NCI-H2107 (cell line): ENCODE measurements at places on chromosomes 11 and 22.
A peak's percentile ranks its signal among the peaks of the same experiment; 100 is the strongest.

DNA sequence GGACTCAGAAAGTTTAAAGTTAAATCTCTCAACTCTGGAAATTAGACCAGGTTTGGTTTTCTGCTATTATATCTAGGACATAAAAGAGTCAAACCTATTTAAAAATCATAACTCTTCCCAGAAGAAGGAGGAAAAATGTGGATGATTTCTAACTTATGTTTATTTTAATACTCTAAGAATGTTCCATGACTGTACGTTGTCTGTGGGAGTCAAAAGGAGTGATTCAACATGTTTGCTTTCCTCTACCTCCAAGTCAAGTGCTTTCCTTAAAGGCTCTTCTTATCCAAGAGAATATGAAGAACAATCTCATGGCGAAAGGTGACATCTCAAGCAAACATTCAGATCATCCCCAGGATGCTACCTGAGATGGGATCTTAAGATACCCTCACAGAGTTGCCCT lies 21.6 kb downstream of the OR51E1 start:
- DNase-seq = no peak

DNA sequence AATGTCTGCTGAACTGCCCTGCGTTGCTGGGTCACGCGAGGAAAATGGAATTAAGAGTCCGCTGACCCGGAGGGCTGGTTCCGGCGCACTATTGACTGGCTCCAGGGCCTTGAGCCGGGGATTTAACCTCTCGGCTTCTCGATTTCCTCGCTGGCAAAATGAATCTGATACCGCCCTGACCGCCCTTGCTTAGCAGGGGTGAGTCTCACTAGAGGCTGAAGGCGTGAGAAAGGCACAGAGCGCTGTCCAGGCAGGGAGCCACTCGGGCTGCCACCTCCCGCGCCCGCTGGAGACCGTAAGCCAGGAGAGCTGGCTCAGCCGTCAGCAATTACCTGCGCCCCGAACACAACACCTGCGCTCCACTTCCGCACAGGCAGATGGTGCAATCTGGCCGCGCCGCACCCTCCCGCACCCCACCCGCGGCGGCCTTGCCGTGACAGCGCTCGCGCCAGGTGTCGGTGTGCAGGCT lies 65.6 kb downstream of the BUD13 start:
- peak; percentile 63 for DNase-seq

GRCh38 chr11:133928628-133929059 lies 28.1 kb downstream of the IGSF9B start:
- DNase-seq = no peak

- no peak for DNase-seq
These were observed at the start of gene SYT13 for GRCh38 chr11:45285930-45286632. Gene SYT13, minus strand, starts transcription at chr11:45286341. Its CDS starts 134 bp downstream, at chr11:45286207.

DNA sequence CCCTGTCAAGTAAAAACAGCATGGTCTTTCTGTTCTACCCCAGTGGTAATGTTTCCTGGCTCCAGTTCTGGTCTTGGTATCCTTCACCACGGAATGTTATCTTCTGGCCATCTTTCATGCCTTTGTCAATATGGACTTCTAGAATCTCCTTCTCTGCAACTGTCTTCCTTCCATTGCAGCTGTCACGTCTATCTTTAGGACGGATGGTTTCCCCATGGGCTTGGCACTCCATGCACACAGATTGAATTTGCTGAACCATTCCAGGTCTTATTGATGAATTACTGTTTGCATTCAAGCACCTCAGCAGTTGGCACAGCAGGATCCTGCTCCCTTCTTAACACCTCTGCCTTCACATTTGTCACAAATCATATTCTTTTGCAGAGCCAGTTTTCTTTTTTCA lies 44.9 kb upstream of the SLC25A18 start:
- DNase-seq = no peak

DNA sequence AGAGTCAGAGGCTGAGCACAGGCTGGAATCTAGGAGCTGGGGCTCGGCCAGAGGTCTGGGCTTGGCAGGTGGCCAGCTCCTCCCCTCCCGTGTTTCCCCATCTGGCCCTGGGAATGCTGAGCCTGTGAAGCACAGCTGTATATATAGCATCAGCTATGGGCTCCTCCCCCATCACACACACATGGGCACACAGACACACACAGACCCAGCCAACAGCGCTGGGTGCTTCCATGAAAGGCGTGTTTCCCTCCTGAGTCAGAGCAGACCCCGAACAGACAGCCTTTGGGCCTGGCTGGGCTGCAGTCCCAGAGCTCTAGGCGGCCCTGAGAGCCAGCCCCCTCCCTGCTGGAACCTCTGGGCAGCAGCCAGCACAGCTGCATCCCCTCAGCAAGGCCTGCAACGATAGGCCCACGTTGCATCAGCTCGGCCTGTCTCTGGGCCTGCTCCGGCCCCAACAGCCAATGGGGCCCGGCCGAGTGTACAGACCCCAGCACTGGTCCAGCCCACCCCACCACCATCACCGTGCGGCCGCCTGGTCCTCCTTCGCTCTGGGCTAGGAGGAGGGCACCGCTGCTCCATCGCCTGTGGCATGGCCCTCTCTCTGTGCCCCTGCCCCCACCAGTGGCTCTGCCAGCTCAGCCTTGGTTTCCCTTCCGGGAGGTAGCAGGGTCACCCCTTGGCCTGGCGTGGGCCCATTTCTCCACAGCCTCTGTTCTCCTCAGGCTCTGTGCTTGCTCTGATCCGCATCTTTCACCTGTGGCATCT lies 7.6 kb upstream of the SERPINH1 start:
- DNase-seq = no peak

- no peak for DNase-seq
These were observed 39.1 kb downstream of the TMEM123 start for GRCh38 chr11:102413497-102413896.
